ENCODE measurements at places on chromosomes 7 and 10. TPM values are rescaled to one million over a fixed set of nuclear protein-coding genes. Genes with fewer than 3 reads are reported as not detected.

Gene PKD2L1
- total RNA-seq = 0.19 TPM

GRCh38 chr10:74502963-74503608, 323.3 kb upstream of the KAT6B start:
- DNase-seq = no peak

Gene TMEM229A
- not detected for total RNA-seq

DNA sequence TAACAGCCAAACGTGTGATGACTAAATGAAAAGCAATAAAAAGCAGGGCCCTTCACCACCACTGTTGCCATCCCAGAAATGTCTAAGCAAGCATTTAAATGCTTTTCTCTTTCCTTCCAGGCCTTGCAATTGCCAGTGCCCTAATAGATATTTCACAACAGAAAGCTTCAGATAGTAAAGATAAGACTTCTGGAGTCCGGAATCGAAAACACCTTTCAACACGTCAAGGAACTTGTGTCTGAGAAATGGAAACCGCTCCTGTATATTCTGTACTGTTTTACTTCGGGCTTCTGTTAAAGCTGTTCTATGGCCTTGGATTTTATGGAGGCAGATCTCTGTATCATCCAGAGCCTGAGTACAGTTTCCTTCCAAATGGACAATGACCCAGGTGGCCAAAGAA, 328.5 kb downstream of the GFRA1 start:
- DNase-seq = no peak

- DNase-seq = no peak
Measured at GRCh38 chr7:52091996-52092395, 775.4 kb upstream of the COBL start.

Gene C10orf105
- 0.42 TPM for total RNA-seq

DNA sequence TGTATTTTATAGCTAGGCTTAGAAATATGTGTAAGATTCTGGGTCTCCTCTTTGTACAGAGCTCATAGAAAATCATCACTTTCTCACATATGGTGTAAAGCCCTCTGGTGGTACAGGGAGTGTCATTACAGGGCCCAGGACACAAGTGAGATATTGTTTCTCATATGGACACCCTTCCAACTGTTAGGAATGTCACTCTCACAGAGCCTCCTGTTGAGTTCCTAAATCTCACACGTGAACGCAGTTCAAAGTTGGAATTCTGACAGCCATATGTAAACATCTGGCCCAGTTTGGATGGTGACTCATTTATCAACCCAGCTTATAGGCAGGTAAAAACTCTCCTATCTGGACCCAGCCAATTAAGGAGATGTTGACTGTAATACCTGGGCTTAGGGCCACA, 35.4 kb upstream of the ZNF107 start:
- DNase-seq = no peak

DNA sequence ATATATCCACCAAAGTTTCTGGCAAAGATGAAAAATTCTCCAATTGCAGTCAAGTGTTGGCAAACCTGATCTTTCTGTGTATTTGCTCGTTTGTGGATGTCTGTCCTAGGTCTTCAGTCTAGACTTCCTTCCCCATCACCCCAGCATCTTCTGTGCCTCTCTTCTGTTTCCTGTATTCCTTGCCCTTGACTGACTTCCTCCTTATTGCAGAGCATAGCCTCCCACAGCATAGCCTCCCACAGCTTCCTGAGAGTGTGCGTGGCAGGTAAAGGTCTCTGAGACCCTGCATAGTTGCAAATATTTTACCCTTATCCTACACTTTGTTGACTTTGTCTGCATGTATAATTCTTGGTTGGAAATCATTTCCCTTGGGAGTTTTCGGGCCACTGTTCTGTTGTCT, 18.4 kb downstream of the SLC18A2 start:
- DNase-seq = no peak

DNA sequence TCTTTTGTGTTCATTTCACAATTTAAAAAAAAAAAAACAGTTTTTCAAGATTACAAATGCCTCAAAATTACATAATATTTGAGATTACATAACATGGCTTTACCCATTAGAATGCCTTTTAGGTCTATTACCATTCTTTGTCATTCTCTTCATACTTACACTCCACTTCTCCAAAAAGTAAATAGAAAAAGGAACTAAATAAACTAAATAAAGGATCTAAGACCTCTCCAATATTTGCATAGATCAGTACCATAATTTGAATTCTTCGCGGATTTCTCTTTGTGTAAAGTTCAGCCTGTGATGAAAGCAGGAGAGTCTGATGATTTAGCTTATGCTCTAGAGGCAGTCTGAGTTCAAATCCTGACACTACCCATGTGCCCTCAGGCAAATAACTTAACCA, 56.4 kb upstream of the C1GALT1 start:
- no peak for DNase-seq

DNA sequence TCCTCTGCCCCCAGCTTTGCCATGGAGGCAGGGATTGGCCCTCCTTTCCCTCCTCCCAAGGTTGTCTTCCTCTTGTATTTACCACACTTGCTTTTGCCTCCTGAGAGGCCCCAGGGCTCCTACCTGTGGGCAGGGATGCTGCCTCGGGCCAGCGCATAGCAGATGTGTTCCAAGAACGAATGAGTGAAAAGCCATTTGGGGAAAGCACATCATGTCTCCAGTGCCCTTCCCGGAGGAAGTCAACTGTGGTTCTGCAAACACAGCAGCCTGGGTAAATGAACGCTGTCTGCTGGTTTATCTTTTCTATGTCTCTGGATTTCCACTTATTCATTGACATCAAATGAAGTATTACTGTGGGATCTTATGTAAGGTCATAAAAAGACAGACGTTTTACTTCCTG, 161.7 kb downstream of the FANK1 start:
- DNase-seq = no peak

DNA sequence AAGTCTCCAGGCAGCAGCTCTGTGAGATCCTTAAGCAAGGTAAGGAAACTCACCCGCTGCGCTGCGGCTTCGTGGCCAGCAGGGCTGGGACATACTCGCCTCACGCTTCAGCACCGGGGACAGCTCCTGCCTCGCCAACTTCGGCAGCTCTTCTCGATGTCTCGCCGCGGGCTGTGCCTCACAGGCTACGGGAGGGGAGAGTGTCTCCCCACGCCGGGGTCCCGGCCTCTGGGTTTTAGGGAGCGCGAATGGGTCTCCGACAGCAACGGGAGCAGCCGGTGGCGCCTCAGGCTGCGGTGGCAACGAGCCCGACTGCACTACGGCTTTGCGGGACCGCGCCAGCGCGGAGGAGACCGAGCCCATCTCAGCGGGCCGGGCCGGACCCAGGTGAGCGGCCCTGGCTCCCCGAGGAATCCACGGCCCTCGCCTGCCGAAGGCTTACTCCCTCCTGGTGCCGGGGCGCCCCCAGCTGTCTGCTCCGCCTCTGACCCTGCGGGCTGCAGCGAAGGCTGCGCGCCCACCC, 62.4 kb downstream of the LSM5 start:
- peak; percentile 82 for DNase-seq

GRCh38 chr7:98231493-98232262, 20.4 kb downstream of the TECPR1 start:
- DNase-seq = no peak

All from thymus (tissue), 14 donors.